T47D (cell line): ENCODE measurements at places on chromosomes 1 and 21.

GRCh38 chr1:3827813-3828307 is 29.2 kb downstream of the CEP104 start:
- DNase-seq: no peak

GRCh38 chr21:34336756-34337391 is 26.9 kb upstream of the KCNE2 start:
- no peak for DNase-seq

GRCh38 chr1:64268653-64269557 is 65.5 kb downstream of the UBE2U start:
- peak; percentile 79 for DNase-seq

DNA sequence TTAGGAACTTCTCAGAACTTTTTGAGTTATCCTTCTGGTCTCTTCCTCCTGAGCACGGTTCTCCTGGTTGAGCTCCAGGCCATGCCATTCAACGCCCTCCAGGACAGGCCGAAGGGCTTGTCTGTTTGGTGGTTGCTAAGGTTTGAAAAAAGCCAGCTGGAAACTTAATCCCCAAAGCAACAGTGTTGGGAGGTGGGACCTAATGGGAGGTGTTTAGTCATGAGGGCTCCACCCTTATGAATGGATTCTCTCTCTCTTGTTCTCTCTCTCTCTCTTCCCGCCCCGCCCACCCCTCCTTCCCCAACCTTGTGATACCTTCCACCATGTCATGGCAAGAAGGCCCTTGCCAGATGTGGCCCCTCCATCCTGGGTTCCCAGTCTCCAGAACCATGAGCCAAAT is 829 bp downstream of the KCNE1 start:
- no peak for DNase-seq
